ENCODE measurements at places on chromosomes 12 and 14.

DNA sequence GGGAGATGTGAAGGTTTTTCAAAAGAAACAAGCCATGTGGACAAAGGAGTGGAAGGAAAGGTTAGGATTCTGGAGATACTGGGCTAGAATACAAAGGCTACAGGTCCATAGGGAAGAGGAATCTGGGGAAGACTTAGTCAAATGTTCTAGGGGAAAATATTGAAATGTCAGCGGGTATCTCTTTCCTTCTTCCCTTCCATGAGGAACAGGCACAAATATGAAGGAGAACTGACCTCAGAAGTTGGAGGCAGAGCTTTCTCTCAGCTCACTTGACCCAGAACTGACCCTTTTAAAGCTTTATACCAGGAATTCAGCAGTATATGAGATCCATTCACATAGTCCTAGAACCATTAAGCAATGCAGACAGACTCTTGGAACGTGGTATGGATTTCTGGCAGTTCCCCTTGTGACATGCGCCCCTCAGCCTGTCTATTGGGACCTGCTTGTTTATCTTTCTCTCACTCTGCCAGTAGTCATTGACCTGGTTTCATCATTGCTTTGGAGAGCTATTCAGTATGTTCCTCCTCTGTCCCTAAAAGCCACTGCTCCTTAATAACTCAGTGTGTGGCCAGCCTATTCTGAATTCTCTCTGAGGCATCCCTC, 43.0 kb upstream of the GSG1 start:
- DNase-seq: no peak

DNA sequence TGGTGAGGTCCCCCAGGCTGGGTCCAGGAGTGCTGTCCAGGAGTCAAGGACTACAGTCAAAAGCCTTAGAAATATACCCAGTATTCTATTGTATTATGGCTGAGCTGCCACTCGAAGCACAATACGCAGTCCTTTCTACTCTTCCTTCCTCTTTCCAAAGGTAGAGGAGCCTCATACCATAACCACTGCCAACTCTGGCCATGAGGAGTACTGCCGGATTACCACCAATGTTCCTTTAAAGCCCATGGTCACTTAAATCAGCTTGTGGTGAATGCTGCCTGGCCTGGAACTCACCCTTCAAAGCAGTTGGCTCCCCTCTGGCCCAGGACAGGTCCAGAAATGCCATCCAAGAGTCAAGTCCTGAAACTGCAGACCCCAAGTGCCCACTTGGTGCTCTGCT, 425.4 kb downstream of the SLC16A7 start:
- DNase-seq: no peak

- no peak for DNase-seq
Observed at GRCh38 chr14:63542231-63542999, 762 bp downstream of the PPP2R5E start.

GRCh38 chr12:101591781-101592180, 3.0 kb upstream of the MYBPC1 start:
- no peak for DNase-seq

DNA sequence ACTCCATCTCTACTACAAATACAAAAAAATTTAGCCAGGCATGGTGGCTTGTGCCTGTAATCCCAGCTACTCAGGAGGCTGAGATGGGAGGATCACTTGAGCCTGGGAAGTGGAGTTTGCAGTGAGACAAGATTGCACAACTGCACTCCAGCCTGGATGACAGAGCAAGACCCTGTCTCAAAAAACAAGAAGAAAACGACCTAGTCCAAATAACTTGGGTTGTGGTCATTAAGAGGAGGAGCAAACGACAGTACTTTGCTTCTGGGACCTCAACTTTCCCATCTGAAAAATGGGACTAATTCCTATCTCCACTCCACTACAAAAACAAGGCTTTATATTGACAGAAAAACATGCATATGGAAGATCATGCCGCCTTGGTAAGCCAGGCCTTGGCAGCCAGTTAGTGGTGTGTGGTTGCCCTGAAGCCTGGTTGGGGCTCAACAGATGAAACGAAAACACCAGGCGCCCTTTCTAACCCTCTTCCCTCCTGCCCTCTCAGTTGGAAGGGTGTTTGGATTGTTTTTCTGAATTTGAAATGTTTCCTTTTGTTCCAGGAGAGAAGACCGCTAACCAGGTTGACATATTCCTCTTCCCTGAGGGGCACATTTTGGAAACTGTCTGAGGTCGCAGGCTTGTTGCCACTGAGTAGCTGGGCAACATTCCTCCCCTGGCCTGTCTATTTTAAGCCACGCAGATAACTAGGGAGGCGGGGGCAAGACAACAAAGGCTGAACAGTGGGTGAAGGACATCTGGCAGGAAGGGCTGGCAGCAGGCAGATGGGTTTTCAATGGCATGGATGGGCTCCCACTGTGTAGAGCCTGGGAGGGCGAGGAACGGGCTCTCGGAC, 13.7 kb upstream of the VPS37B start:
- DNase-seq: peak; percentile 88

GRCh38 chr12:111687255-111687654, 1.4 kb downstream of the ACAD10 start:
- DNase-seq: no peak

DNA sequence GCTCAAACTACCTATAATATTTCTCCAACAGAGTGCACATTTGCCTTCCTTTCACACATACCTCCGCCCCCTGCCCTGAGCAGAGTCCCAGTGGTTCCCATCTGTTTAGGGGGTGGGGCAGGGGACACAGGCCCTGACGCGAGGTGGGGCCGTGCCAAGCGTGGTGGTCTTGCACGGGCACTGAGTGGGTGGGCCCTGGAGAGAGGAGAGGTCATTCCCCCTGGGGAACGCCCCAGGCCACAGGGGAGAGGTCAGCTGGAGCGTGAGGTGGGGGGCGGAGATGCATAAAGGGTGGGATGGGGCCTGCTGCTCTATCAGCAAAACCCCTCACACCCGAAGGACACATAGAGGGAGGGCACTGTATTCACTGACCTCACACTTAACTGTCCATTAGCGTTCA, 441.9 kb downstream of the TMEM121 start:
- DNase-seq: no peak

DNA sequence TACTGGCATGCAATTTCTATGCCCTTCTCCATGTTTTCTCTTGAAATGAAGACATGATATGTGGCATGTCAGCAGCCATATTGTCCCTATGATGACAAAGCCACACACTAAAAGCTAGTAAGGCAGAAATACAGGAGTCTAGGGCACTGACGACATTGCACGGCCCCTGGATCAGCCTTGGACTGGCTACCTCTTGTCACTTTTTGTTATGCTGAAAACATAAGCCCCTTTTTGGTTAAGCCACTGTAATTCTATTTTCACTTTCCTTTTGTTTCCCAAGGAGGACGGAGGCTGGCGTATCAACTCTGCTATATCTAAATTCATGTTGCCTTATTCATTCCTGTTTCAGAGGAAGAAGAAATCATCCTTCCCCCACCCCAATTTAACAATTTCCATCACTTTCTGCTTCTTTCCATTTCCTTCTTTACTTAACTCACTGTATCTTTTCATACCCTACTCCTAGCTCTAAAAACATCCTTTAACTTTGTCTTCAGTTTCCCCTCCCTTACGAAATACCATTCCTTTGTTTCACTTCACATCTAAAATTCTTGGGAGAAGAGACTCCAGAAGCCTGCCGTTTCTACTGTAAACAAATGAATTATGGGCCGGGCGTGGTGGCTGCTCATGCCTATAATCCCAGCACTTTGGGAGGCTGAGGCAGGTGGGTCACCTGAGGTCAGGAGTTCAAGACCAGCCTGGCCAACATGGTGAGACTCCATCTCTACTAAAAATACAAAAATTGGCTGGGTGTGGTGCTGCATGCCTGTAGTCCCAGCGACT, 364.1 kb downstream of the PCNX1 start:
- no peak for DNase-seq

DNA sequence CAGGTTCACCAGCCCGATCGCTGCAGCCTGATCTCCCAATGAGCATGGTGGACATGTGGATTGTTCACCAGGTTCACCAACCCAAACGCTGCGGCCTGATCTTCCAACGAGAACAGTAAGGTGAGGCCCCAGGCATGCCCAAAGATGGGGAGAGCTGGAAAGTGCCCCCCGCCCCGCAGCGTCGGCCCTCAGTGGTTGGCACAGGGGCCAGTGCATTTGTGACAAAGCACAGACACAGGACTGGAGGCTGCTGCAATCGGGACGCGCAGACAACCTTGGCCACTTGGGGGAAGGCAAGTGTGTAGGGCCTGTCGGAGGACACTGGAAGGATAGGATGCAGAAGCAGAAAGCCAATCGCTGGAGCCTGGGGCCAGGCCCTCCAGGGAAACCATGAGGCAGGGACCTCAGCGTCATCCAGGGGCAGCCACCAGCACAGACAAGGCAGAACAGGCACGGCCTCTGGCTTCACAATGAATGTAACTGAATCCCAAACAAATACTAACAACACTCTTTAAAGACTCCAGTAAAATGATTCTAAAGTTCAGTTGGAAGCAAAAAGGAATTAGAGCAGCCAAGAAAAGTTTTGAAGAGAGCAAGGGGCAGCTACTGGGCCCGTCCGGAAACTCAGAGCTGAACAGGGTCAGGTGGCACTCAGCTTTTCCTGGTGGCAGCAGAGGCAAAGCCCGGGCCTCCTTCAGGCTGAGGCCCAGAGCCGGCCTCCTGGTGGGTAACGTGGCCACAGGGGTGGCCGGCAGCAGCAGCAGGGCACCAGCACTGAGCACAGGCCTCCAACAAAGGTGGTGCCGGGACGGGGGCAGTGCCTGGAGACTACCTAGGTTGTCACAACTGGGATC, 13.3 kb downstream of the BRF1 start:
- no peak for DNase-seq

GRCh38 chr14:61503167-61503801, 181.9 kb downstream of the PRKCH start:
- DNase-seq: no peak

GRCh38 chr12:7782055-7782454, 7.1 kb upstream of the NANOG start:
- no peak for DNase-seq

GRCh38 chr12:123058481-123058880, 78.0 kb downstream of the ARL6IP4 start:
- no peak for DNase-seq

DNA sequence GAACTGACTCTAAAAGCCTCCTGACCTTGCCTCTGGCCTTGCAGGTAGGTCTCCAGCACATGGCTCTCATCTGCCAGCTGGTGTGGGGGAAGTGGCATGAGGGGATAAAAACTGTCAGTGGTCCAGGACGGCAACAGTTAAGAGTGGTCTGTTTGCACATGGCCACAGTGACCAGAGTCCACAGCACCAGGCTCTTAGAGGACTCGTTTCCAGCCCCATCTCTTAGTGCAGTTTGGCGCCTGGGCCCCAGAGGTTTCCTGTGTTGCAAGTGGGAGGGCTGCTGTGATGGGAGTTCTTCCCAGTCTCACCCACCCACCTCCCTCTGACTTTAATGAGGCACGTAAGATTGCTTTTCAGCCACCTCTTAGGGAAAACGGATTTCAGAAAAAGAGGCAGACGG, 37.0 kb downstream of the APPL2 start:
- DNase-seq: no peak

DNA sequence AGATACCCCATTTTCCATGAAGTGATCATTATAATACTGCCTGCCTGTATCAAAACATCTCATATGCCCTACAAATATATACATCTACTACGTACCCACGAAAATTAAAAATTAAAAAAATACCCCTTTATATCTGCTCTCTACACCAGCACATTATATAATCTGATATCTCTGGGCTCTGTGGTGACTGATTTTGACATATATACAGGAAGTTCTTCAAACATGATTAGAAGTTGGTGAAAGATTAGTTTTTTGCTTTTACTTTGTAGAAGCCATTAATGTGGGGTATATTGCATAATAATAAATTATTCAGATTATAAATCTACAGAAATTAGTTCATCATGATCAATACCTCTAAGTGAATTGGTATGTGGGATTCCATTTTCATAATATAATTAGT, 126.7 kb upstream of the MDM1 start:
- no peak for DNase-seq

DNA sequence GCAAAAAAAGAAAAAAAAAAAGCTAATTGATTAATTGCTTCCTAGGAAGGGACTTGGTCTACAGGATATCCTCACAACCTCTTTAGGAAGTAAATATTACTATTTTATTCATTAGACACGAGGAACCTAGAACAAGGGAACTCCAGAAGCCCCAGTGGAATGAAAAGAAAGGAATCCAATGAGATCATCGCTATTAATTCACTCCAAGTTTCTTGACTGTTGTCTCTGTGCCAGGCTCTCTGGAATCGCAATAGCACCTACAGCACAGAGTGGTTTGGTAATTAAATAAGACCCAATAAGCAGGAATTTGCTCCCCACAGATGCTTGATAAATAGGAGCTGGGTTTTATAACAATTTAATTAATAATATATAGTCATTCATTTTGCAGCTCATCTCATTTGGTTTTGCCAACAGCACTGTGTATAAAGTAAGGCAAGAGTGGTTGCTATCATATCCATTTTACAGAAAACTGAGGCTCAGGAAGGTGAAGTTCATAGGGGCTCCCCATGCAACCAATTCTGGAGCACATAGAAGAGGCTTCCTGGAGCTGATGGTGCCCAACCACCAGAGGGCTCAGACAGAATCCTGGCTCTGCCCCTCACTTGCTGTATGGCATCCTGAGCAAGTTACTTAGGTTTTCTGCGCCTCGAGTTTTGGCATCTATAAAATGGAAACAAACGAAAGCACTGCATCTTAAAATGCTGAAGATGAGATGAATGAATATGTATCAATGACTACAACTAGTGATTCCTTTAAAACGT, 420.2 kb downstream of the MED13L start:
- DNase-seq: no peak

DNA sequence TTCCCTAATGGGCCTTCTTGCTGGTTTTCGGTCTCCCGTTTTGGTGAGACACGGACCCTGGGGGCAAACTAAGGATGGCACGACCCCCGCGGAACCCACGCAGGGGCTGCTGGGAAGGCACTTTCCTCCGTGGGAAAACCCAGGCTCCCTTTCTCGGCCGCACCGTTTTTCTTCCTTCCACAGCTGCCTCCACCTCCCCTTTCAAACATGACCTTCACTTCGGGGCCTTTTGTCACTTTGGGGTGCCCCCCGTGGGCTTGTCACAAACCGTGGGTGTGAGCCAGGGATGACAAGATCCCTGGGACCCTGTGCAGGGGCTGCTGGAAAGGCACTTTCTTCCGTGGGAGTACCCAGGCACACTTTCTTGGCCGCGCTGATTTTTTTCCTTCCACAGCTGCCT, 268.7 kb downstream of the ALG10 start:
- DNase-seq: no peak

DNA sequence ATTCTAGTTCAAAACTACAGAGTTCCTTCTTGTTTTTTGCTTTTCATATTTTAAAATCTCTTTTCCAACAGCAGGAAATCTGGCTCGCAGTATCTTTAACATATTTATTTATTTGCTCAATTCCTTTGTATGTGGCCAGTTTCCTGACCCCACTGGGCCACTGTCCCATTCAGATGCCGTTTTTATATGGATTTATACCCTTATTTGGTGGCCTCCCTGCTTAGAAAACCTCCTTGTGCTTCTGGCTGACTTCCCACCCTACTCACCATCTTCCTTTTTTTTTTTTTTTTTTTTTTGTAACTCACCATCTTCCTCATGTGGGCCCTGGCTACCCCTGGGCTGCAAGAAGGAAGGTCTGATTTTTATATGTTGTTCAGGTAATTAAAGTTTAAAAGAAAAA, 53.9 kb downstream of the TTLL5 start:
- DNase-seq: no peak

All from Ammon's horn (tissue), 1 donor.